Aorta (tissue), 5 donors: ENCODE measurements at places on chromosomes 7 and 10. TPM values are rescaled to one million over a fixed set of nuclear protein-coding genes. Genes with fewer than 3 reads are reported as not detected.

The FAM131B gene
- 2.8 TPM for total RNA-seq

The CCDC136 gene
- total RNA-seq, result 18.3 TPM

The ZNF853 gene
- 10.9 TPM for total RNA-seq

- H3K4me3 ChIP-seq, result no peak overlapping the region
- no peak for DNase-seq
- no peak overlapping the region for H3K27ac ChIP-seq
- H3K4me1 ChIP-seq, result peaks cover 2% of the 10 kb centered on the region
- no peaks in the 10 kb centered on the region for H3K36me3 ChIP-seq
- no peaks in the 10 kb centered on the region for H3K27me3 ChIP-seq
Observed at GRCh38 chr10:101400585-101400984, 46.6 kb downstream of the BTRC start.

The HABP2 gene
- not detected for total RNA-seq

The CLDN4 gene
- total RNA-seq, result 0.19 TPM

GRCh38 chr10:100510533-100511308, 8.9 kb downstream of the SEC31B start:
- no peak for DNase-seq
- peaks cover 5% of the 10 kb centered on the region for H3K36me3 ChIP-seq
- H3K27me3 ChIP-seq, result no peaks in the 10 kb centered on the region
- no peak overlapping the region for H3K4me3 ChIP-seq
- H3K4me1 ChIP-seq, result no peaks in the 10 kb centered on the region

GRCh38 chr10:46524472-46525176, 31.8 kb downstream of the GPRIN2 start:
- H3K4me1 ChIP-seq, result peaks cover 2% of the 10 kb centered on the region
- no peaks in the 10 kb centered on the region for H3K36me3 ChIP-seq
- no peak overlapping the region for H3K4me3 ChIP-seq
- peak; percentile 76 for DNase-seq
- no peaks in the 10 kb centered on the region for H3K27me3 ChIP-seq
- H3K27ac ChIP-seq, result no peak overlapping the region

DNA sequence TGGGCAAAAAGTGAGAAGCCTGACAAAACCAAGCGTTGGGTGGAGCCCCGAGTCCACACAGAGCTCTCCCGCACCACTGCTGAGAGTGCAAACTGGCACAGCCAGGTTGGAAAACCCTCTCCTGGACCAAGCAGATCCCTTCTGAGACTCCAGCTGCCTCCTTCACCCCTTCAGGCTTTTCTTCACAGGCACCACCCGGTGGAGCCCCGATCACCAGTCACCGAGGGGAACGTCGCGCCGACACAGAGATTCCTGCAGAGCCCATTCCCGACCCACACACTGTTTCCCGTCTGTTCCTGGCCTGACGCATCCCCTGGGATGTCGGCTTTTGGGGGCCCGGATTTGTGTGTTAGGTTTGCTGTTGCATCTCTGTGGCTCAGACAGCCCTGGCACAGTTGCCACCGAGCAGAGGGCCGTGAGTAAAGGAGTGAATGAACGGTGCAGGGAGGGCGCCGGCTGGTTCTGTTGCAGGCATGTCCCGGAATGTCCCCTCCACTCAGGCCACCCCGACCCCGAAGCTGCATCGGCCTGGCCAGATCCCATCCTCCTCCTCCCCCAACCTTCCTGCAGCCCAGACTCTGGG, 51.0 kb upstream of the INPP5A start:
- no peaks in the 10 kb centered on the region for H3K27me3 ChIP-seq
- no peak overlapping the region for H3K4me3 ChIP-seq
- peak; percentile 70 for DNase-seq
- H3K27ac ChIP-seq, result no peak overlapping the region

- H3K4me1 ChIP-seq, result no peaks in the 10 kb centered on the region
- H3K4me3 ChIP-seq, result no peak overlapping the region
- H3K36me3 ChIP-seq, result no peaks in the 10 kb centered on the region
- no peak overlapping the region for H3K27ac ChIP-seq
- no peaks in the 10 kb centered on the region for H3K27me3 ChIP-seq
Observed at GRCh38 chr7:70894799-70895198, 237.1 kb upstream of the GALNT17 start.

DNA sequence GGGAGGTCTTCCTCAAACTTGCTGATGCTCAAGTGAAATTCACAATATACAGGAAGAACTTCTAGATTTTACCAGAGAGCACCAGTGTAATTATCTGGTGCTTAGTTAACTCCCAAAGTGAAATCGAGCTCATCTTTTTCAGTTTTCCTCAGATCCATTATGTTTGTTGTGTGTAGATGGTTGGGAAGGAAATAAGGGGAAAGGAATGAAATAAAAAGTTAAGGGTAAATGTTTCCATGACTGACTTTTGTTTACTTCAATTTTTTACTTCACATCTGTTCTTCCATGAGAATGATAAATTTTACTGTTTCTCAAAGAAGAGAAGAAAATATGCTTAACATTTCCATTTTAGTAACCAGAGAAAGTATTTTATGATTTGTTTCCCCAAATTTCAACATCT, 21.3 kb downstream of the FAM107B start:
- no peaks in the 10 kb centered on the region for H3K36me3 ChIP-seq
- no peak overlapping the region for H3K4me3 ChIP-seq
- H3K4me1 ChIP-seq, result no peaks in the 10 kb centered on the region
- no peak overlapping the region for H3K27ac ChIP-seq

The PRSS1 gene
- total RNA-seq, result 6.3 TPM

DNA sequence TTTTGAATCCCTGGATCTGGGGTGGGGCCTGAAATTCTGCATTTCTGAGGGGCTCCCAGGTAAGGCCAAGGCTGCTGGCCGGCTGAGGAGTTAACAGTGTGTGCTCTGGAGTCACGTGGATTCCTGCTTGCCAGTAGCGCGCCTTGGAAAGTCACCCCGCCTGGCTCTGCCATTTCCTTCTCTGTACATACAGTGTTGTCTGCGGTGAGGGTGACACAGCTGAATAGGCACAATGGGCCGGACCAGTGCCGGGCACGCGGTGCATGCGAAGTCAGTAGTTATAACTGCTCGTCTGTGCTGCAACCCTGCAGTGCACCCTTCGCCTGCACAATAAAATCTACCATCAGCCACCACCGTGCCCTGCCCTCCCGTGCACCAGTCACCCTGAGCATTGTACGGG, 68.0 kb upstream of the EEPD1 start:
- no peaks in the 10 kb centered on the region for H3K4me1 ChIP-seq
- H3K27ac ChIP-seq, result no peak overlapping the region
- no peak overlapping the region for H3K4me3 ChIP-seq
- no peak for DNase-seq

DNA sequence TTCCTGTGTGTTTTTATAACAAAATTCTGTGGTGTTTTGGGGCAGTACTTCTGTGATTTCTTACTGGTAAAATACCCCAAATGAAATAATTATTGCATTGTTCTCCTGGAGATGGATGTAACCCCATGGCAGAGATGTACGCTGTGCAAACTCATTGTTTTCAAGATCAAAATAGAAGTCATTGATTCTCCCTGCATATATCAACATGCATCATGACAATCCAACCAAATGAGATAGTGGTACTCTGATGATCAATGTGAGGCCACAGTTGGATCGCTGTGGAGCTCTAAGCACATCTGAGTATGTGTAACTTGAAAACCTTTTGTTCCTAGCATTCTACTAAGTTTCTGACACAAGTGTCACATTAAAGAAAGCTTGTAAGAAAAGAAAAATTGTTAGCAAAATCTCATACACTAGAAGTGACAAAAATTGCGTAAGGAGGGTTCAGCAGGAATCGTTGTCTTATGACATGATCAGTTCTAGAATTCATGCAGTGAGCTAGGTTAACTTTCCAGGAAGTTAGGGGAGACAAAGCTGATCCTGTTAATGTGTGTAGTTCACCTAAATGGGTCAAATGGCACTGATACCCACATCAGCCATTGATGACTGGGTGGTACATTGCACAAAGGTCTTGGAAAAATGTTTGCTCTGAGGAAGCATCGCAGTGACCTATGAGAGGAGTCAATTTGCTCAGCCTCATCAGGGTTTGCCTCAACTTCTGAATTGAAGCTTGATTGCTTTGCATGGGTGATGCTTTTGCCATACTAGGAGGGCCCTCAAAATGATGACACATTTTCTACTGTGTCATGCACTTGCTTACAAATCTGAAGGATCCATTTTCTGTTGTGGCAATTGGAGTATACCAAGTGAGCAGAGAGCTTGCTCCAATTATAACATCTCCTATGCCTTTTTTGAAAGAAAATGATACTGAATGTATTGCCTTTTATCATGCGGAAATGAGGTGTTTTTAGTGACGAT, 145.1 kb downstream of the PLXDC2 start:
- H3K27ac ChIP-seq, result no peak overlapping the region
- H3K4me1 ChIP-seq, result peaks cover 3% of the 10 kb centered on the region
- no peaks in the 10 kb centered on the region for H3K27me3 ChIP-seq
- no peak overlapping the region for H3K4me3 ChIP-seq
- no peak for DNase-seq

- H3K4me1 ChIP-seq, result no peaks in the 10 kb centered on the region
- no peaks in the 10 kb centered on the region for H3K36me3 ChIP-seq
- no peak for DNase-seq
- no peak overlapping the region for H3K4me3 ChIP-seq
- no peaks in the 10 kb centered on the region for H3K27me3 ChIP-seq
Observed at GRCh38 chr10:78948621-78949030, 120.1 kb upstream of the ZMIZ1 start.

The RAPGEF5 gene
- 68.1 TPM for total RNA-seq

The MET gene
- 16.8 TPM for total RNA-seq

DNA sequence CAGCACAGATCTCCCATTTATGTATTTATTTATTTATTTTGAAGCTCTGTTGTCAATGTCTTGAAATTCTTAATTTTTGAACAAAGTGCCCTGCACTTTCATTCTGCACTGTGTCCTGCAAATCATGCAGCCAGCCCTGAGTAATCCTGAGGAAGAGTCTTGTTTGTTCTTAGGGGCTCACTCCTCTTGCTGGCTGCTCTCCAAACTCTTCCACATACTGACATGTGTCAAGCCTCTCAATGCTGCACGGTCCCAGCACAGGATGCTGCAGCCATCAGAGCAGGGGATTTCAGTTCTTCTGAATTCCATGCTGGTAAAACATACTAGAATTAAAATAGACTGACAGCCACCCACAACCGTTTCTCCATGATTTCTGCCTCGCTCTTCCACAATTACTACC, 207.2 kb downstream of the PARD3 start:
- H3K4me1 ChIP-seq, result no peaks in the 10 kb centered on the region
- DNase-seq, result no peak
- H3K36me3 ChIP-seq, result no peaks in the 10 kb centered on the region
- no peak overlapping the region for H3K27ac ChIP-seq

DNA sequence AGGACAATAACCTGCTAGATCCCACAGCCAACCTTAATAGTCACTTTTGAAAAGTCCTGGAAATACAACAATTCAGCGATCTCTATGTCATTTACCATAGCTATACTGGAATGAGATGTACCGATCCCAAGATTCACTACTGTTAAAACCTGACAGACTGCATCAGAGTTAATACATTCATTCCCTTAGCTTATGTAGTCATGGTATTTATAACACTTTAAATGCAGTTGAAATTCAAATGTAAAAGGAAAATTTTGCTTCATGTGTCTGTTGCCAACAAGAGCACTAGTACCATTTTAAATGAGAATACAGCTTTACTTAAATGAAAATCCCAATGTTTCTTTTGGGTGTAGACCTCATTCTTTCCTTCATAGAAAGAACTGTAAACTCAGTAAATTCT, 11.1 kb upstream of the GGCT start:
- no peak for DNase-seq
- H3K4me3 ChIP-seq, result no peak overlapping the region
- no peaks in the 10 kb centered on the region for H3K27me3 ChIP-seq
- no peak overlapping the region for H3K27ac ChIP-seq
- H3K4me1 ChIP-seq, result peaks cover 3% of the 10 kb centered on the region

GRCh38 chr7:139651308-139651707, 126.5 kb downstream of the HIPK2 start:
- no peak overlapping the region for H3K27ac ChIP-seq
- no peaks in the 10 kb centered on the region for H3K27me3 ChIP-seq
- H3K4me1 ChIP-seq, result no peaks in the 10 kb centered on the region
- H3K36me3 ChIP-seq, result no peaks in the 10 kb centered on the region
- H3K4me3 ChIP-seq, result no peak overlapping the region
